T follicular helper cell (primary cell): ENCODE measurements at places on chromosomes 3 and 15.

- DNase-seq: no peak
Measured at GRCh38 chr3:183260167-183260904, 7.3 kb downstream of the B3GNT5 start.

DNA sequence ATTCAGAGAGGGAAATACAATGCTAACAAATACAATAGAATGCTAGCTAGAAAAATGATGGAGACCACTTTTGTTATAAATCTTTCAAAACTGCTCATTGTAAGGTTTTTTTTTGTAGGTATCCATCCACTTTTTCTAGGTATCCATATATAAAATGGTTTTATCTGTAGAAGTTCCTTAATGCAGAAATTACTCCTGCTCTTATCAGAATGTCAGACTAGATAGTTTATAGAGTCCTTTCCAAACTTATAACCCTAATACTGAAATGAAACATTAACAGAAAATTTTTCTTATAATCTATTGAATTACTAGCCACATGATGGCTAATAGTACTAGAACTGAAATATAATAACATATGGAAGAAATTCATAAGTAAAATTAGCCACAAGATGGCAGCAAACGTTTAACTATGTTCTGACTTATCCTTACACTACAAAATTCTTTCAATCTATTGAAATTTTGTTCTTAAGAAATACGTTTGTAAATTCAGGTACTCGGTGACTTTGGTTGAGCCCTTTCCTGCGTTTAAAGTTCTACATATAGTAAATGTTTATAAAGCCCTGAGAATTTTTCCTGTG lies 58.5 kb downstream of the ECT2 start:
- DNase-seq: no peak

GRCh38 chr3:42035007-42035406 lies 56.1 kb upstream of the TRAK1 start:
- no peak for DNase-seq

GRCh38 chr15:52143873-52144272 lies 31.3 kb upstream of the BCL2L10 start:
- no peak for DNase-seq
